AG04450 (cell line): ENCODE measurements at places on chromosomes 2 and 18. TPM values are rescaled to one million over a fixed set of nuclear protein-coding genes. Genes with fewer than 3 reads are reported as not detected.

DNA sequence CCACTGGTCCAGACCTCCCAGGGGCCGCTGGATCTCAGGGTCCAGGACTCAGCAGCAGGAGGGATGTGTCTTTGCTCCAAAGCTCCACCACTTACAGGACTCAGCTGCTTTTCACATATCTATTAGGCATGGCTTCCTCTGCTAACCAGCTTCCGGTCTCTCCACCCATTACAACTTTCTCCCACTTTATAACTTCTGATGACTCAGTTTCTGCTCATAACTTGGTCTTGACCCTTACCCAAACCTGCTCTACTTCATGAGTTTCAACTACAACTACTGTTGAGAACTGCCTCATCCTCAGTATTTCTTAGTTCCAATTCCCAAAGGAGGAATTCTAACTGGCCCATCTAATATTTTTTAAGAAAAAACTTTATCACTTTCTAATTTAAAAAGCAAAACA, 17.2 kb downstream of the SULT1C2 start:
- no peak for DNase-seq

DNA sequence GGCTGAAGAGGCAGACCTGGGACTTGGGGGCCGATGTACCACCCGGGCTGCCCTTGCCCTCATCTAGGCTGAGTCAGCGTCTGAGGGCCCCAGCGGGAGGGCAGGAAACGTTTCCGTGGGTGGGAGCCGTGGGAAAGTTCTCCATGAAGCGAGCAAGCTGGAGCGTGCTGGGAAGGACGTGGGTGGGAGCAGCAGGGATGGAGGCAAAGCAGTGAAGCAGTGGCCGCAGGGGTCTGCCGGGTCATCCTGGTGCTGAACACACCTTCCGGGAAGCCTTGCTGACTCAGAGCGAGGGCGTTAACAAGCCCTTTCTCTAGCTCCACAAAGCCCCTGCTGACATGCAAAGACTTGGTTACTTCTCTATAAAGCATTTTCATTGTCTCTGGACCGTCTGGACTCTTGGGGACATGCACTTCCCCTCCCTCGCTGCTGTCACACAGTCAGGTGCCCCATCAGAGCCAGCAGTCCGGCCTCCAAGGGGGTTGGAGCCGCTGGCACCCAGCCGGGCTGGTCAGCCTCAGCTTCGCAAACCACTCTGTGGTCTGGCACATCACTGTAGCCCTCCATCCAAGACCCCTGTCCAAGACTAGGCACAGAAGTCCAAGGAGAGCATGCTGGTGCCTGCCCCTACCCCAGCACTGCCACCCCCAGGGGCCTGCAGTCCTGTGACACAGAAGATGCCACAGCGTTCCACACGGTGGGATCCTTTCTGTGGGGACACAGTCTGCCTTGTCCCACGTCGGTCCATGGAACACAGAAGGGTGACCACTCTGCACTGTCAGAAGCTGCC, 115.1 kb upstream of the GPC1 start:
- DNase-seq, result peak; percentile 89

DNA sequence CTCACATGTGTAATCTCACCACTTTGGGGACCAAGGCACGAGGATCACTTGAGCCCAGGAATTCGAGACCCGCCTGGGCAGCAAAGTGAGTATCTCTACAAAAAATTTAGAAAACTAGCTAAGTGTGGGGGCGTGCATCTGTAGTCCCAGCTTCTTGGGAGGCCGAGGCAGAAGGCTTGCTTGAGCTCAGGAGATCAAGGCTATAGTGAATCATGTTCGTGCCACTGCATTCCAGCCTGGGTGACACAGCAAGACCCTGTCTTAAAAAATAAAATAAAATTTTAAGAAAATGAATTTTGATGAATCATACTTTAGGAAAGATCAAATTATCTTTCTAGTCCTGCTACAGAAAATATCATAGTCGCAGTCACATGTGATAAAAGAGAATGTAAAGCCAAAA, 46.9 kb downstream of the CABYR start:
- DNase-seq, result no peak

GRCh38 chr2:40177366-40177765, 274.5 kb downstream of the SLC8A1 start:
- DNase-seq, result no peak

Gene PMAIP1
- polyA plus RNA-seq, result 38.8 and 57.1 TPM in 2 replicates

DNA sequence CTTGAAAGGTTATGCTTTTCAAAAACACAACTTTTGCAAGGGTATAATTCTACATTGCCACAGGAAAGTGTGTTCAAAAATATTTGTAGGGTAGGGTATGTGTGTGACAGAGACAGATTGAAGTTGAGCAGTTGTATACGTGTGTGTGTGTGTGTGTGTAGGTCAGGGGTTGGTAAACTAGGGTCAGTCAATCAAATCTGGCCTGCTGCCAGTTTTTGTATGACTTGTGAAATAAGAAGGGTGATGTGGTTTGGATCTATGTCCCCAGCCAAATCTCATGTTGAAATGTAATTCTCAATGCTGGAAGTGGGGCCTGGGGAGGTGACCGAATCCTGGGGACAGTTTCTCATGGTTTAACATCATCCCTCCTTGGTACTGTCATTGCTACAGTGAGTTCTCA, 148.2 kb downstream of the CERS6 start:
- no peak for DNase-seq

GRCh38 chr2:241191081-241191480, 2.6 kb downstream of the ANO7 start:
- no peak for DNase-seq

- DNase-seq, result peak; percentile 51
These were observed 55.2 kb upstream of the STON1 start for GRCh38 chr2:48474574-48475298.

GRCh38 chr2:128585706-128586105, 267.0 kb upstream of the HS6ST1 start:
- DNase-seq, result peak; percentile 80

- no peak for DNase-seq
These were observed 66.2 kb downstream of the CD28 start for GRCh38 chr2:203772456-203773165.

GRCh38 chr2:146890491-146890890, 954.3 kb upstream of the ACVR2A start:
- DNase-seq, result no peak

GRCh38 chr18:46680784-46681695, 24.0 kb upstream of the LOXHD1 start:
- DNase-seq, result no peak

Gene OR6B2
- polyA plus RNA-seq, result not detected in 2 replicates
